ENCODE measurements at places on chromosomes 2 and 18.

GRCh38 chr2:195648787-195649186, 8.2 kb upstream of the SLC39A10 start:
- DNase-seq, result no peak

DNA sequence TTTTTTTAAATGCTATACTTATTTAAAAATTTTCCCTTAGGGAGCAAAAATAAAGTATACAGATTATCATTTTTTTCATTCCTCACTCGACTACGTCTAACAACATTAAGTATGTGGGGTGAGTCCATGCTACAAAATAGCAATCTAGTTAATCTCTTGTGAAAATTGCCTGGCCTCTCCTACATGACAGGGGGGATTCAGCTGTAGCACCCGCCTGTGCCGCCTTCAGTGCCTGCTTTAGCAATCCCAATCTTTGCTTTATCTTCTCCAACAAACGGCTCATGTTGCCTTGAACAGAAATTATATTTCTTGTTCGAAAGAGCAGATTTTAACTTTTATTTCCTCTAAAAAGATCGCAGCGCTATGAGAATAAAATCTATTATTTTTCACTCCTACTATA, 2.4 kb upstream of the SOX11 start:
- no peak for DNase-seq

DNA sequence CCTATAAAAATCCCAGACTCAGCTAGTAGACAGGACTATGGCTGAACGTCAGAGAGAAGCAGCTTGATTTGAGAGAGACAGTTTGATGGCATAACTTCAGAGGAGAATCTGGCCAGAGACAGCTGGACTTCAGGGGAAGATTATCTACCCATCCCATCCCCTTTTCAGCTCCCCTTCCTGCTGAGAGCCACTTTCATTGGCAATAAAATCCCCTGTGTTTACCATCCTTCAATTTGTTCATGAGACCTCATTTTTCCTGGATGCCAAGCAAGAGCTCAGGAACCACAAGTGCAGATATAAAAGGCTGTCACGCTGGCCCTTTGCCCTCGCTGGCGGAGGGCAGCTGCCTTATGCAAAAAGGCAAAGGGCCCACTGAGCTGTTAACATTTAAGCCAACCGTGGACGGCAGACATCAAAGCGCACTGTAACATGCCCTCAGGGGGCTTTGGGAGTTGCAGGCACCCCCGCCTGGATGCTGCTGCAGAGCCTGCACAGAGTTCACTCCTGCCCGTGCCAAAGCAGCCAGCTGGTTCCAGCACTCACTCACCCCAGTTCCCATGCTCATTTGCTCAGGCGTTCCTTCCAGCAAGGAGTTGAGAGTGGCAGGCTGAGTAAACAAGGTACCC, 164.3 kb upstream of the PGAP1 start:
- DNase-seq, result no peak

DNA sequence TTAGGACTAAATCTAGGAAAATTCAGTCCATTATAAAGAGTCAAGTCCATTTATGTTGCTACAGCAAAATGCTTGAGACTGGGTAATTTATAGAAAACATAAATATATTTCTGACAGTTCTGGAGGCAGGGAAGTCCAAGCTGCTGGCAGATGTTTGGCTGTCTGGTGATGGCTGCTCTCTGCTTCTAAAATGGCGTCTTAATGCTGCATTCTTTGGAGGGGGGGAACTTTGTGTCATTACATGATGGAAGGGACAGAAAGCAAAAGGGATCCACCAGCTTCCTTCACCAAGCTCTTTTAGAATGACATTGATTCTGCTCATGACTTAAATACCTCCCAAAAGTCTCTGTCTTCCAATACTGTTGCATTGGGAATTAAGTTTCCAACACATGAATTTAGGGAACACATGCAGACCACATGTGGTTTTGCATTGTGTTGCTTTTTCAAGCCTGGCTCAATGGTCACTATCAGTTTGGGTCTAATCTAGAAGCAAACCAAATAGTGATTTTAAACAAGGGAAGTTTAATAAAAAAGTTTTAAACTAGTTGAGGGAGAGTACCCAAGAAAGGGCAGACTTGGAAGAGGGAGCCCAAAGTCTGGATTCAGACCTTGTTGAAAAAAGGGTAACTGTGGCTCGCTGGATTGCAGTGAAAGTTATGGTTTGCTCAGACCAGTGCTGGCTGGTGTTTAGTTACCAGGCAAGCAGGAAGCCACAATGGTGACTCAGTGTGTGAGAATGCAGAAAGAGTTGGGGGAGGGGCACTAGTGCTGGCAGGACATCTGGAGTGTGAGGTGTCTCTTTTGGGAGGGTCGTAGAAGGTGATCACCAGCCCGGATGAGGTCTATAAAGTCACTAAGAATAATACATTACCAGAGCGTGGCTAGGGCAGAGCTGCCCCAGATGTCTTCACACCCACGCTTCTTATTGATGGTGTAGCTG, 30.8 kb downstream of the C18orf54 start:
- no peak for DNase-seq

- DNase-seq, result no peak
Observed at GRCh38 chr2:147789287-147789686, 55.5 kb upstream of the ACVR2A start.

DNA sequence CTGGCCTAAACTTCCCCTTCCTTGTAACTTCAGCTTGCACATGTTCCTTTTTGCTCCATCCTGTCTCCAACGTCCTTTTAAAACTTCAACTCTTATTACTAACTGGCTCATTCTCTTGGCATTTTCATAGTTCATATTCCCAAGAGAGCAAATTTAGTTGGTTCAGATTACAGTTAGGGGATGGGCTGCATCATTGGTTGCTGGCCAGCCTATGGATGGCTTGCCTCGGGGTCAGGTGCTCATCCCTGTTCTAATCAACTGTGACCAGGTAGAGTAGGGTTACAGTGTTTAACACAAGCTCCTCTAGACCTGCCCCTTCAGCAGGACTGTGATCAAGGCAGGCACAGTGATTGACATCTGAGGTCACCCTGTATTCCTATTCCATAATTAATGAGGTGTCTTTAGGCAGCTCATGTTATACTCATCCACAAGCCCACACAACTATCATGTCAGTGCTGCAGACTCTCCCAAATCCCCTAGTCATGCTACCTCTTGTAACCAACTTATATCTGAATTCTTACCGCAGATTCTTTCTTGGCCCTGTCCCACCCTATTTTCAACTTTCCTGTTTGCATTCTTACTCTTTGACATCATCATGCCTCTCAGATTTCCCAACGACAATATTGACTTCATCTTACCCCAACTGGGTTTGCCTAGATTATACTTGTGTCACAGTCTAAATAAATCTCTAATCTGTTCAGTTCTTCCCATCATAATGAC, 293.3 kb downstream of the MTX2 start:
- DNase-seq, result no peak

GRCh38 chr2:145987793-145988192, 1467.9 kb upstream of the ZEB2 start:
- no peak for DNase-seq

DNA sequence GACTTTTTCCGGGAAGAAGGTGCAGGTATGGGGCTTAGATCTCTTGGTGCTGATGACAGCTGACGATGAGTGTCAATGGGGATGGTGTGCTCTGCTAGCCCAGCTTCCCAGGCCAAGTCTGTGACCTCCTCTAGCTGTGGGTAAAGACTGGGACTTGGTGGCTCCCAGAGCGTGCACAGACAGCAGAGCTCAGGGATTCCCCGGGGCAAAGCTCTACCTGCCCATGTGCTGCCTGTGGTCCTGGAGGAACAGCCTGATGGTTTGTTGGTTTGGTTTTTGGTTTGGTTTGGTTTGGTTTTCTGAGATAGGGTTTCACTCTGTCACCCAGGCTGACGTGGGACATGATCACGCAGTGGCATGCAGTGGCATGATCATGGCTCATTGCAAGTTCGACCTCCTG, 19.2 kb downstream of the ATP6V1B1 start:
- DNase-seq, result no peak

GRCh38 chr2:27776097-27776496, 4.6 kb downstream of the MRPL33 start:
- no peak for DNase-seq

DNA sequence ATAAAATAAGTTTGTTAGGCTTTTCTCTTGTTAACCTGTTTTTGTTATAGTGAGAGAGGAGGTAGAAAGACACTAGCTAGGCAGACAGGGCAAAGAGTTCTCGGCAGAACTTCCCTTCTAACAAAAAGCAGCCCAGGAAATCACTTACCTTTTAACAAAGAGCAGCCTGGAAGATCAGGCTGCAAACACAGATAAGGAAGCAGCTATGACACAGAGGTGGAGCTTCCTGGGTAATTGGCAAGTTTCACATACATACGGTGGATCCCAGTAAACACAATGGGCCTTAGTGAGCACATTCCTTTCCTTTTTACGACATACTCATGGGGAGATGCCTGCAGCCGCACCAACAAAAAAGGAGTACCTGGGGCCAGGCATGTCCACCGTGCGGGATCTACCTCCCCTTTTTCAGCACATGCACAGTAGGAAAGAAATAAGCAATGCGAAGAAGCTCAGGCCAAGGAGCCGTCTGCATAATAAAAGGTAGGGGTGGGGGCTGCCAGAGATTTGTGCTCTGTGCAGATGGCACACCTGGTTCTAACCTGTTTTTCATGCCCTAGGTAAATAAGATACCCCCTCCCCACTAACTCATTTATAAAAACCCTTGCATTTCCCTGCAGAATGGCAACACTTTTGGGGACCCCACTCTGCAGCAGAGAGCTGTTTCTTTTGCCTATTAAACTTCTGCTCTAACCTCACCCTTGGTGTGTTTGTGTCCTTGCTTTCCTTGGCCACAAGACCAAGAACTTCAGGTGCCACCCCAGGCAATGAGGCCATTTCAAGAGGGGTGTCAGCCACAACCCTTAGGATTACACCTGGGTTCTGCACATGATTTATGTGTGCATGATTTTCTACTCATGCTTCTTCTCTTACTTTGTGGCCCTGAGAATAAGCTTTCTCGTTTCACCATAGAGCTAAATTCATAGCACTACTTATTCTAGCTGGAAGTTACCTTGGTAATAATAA, 26.5 kb downstream of the MDH1 start:
- DNase-seq, result no peak

DNA sequence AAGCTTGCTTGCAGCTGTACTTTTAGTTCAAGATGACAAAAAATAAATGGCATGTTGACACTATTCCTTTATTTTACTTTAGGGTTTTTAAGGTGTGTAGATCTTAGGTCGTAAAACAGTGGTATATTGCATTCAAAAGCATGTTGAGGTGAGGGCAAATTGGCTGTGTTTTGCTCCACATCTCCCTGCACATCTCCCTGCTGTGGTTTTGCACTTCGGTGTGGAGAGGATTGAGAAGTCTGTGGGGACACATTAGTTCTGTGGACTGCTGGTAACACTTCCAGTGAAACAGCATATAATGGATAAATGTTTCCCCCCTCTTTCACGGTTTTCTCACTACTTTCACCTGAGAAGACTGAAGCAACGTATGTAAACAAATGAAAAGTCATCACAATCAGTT, 25.1 kb downstream of the C2orf74 start:
- DNase-seq, result no peak

- no peak for DNase-seq
Observed at GRCh38 chr2:26648516-26648915, 7.3 kb upstream of the CIB4 start.

DNA sequence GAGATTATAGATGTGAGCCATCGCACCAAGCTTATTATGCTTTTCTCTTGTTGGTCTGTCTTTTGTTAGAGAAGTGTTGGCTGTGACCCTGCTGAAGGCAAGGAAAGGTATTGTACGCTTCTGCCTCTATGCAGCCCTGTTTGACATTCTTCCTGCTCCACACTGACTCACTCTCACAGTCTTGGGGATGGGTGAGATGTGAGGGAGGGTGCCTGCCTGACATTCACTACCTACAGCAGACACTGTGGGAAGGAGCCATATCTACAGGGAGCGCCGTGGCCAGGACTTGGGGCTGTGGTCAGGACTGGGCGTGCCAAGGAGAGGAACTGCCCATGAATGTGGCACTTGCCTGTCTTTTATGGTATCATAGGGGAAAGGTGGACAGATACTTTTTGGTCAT, 43.9 kb upstream of the FHL2 start:
- no peak for DNase-seq

DNA sequence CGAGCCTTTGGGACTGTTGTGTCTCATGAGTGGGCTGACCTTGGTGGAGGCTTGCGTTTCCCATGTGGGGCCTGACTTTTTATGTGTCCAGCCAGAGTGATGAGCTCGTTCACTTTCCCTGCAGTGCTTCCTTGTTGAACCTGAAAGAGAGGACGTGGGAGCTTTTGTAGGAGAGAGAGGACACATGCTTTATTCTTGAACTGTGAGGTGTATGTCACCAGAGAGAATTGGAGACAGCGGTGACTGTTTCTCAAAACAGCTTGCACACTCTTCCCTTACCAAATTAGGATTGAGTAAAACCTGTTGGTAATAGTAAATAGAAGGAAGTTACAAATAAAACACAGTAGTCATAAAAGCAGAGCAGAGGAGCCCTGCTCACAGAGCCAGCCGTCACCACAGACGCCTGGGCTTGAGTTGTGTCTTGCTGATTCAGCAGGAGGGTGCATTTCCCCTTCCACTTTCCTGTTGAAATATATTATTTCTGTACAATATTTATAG, 60.7 kb downstream of the INPP4A start:
- DNase-seq, result no peak

GRCh38 chr2:1936427-1936980, 192.2 kb upstream of the PXDN start:
- DNase-seq, result no peak

DNA sequence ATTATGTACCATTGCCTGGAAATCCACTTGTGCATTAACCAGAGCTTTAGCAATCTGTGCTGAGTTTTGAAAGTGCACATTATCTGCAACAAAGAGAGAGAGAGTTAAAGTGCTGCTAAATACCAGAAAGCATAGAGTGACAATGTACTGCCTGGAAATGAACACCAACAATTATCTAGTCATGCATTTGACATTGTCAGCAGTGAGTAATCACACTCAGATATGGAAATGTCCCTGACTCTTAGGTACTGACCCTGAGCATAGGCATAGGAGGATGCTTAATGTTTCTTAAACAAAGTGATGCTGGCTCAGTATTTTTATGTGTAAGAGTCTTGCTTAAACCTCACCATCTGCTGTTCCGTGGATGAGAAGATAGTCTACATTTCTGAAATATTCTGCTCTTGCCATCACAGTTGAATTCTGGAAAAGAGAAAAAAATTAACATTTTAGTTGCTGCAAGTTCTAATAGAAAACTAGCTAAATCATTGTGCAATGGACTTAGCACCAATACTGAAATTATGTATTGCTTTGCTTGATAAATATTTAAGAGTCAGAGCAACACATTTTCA, 20.8 kb upstream of the GCG start:
- no peak for DNase-seq

DNA sequence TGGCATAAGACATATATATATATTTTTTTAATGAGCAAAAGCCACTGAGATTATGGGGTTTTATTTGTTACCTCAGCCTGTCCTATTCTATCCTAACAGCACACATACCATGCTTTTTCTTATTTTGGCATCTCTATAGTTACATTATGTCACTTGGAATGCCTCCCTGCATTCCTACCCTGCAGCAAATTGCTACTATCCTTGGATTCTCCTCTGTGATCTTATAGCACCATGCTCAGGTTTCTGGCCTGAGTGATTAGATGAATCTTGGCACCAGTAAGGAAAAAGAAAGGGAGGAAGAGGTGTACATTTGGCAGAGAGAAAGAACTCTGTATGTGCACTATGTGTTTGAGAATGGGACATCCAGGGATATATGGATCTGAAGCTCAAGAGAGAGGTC, 86.3 kb upstream of the PELI1 start:
- DNase-seq, result no peak

- DNase-seq, result peak; percentile 34
Observed at GRCh38 chr2:27407798-27408491, 1.4 kb downstream of the PPM1G start.

GRCh38 chr2:56209701-56210100, 25.9 kb downstream of the CCDC85A start:
- no peak for DNase-seq

All from NCI-H774 (cell line).